ENCODE measurements at places on chromosomes 16 and 17.

DNA sequence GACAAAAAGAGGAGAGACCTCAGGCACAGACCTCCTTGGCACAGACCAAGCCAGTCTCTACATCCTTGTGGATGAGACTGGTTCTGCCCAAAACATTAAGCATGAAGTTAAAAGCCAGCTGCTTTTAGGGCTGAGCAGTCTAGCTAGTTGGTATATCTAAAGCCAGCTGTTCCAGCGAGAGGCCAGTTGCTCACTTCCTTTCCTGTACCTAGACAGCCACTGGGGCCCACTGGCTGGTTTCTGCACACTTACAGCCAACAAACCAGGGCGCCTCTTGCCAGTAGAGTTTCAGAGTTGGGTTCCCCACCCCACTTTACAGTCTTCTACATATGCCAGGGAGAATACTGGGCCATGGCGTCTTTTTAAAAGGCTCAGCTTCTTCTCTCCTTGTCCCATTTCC is 242.4 kb downstream of the ZFHX3 start:
- DNase-seq = no peak

- no peak for DNase-seq
Measured at GRCh38 chr17:66951605-66951953, 12.9 kb upstream of the CACNG4 start.

DNA sequence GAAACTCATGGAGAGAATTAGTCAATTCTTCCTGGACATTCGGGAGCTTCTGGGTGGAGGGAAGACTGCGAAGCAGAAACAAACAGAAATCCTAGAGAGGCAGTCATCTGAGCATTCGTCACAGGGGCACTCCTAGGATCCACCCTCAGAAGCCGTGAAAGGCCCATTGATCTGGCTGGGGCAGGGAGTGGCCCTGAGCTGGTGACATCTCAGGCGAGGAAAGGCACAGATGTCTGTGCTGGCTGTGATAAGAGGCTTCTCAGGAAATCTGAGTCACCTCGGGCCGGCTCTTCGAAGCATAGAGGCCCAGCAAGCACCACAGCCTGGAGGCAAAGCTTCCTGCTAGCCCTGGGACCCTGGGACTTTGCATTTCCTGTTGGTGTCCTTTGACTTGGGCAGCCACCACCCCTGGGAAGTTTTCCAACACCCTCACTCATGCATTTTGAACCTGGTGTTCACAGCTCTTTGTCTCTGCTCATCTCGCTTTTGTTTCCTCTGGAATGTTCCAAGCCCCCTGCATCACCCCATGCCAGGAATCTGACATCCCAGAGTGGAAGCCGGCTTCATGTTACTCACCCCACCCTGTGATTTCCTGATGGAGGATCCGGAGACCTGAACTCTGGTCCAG is 23.3 kb upstream of the CDRT4 start:
- DNase-seq = no peak

DNA sequence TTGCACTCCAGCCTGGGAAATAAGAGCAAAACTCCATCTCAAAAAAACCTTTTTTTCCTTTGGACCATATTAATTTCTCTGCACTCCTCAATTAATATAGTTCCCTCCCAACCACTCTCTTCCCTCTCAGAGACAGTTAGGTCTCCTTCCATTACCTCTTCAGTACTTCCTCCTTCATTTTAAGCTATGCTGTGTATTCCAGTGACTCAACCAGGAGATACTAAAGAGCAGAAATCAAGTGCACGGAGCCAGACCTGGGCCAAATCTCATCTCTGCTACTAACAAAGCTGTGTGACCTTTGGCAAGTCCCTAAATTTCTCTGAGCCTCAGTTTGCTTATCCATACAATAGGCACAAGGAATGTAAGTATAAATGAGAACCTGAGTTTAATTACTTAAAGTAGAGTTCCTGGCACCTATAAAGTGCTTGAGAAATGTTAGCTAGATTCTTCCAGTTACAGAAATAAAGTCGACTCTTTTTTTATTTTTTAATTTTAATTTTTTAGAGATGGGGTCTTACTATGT is 8.5 kb downstream of the PECAM1 start:
- no peak for DNase-seq

DNA sequence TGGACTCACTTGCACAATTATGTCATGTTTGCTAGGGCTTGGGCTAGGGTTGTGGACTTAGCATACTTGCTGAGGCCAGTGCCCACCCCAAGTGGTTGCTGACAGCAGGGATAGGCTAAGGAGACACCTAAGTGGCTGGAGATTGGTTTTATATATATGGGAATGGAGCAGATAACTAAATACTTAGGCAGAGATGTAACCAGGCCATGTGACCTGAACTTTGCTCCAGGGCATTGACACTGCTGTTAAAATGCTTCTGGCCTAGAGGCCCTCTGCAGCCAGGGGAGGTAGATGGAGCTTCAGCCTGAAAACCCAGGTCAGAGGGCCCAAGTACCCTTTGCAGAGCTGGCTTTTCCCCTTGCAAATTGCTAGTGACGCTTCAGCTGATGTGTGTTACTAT is 1.4 kb upstream of the ITGB3 start:
- DNase-seq = no peak

DNA sequence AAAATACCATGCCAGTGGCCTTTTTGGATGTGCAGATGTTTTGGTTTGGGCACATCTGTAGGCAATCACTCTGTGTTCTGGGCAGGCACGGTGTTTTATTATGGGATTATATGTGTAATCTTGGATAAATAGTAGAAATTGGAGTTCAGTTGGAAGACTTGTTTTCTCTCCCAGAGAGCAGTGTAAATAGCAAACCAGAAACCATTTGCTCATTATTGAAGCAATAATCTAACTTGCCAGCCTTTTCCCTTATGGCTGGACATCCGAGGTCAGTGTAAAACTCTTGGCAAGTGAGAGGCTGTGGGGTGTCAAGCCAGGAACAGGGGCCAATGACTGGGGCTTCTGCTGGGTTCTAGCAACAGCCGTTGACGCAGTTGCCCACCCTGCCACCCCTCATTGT is 69.9 kb downstream of the IRX3 start:
- no peak for DNase-seq

- DNase-seq = no peak
Measured at GRCh38 chr16:50889276-50889675, 147.4 kb downstream of the CYLD start.

GRCh38 chr17:58415371-58416055 is 1.8 kb downstream of the RNF43 start:
- no peak for DNase-seq

GRCh38 chr16:49505556-49505955 is 132.0 kb downstream of the C16orf78 start:
- no peak for DNase-seq

GRCh38 chr16:2267913-2268666 is at the start of gene RNPS1:
Gene RNPS1 (minus strand): TSS chr16:2268126. CDS start chr16:2264643, 3,483 bp downstream.
- peak; percentile 92 for DNase-seq

GRCh38 chr17:71779482-71779881 is 341.3 kb upstream of the SOX9 start:
- DNase-seq = no peak

- DNase-seq = no peak
Measured at GRCh38 chr16:14335297-14335696, 264.2 kb downstream of the MRTFB start.

DNA sequence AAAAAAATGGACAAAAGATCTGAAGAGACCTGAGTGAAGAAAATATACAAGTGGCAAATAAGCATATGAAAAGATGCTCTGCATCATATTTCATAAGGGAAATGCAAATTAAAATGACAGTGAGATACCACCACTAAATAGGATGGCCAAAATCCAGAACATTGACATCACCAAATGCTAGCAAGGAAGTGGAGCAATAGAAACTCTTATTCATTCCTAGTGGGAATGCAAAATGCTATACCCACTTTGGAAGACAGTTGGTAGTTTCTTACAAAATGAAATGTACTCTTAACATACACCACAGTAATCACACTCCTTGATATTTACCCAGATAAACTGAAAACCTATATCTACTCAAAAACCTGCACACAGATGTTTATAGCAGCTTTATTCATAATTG is 33.6 kb downstream of the DHRS7B start:
- DNase-seq = no peak

GRCh38 chr16:52577130-52577706 is 30.3 kb upstream of the TOX3 start:
- no peak for DNase-seq

DNA sequence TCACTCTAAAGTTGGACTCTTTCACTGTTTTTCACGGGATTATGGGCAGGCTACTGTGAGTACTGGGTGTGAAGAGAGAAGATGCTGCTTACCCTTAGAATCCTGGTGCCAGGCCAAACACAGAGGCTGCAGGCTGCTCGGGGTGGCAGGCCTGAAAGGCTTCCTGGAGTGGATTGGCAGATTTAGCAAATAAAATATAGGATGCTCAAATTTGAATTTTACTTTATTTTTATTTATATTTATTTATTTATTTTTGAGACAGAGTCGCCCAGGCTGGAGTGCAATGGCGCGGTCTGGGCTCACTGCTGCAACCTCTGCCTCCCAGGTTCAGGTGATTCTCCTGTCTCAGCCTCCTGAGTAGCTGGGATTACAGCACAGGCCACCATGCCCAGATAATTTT is 14.9 kb upstream of the STAC2 start:
- DNase-seq = no peak

DNA sequence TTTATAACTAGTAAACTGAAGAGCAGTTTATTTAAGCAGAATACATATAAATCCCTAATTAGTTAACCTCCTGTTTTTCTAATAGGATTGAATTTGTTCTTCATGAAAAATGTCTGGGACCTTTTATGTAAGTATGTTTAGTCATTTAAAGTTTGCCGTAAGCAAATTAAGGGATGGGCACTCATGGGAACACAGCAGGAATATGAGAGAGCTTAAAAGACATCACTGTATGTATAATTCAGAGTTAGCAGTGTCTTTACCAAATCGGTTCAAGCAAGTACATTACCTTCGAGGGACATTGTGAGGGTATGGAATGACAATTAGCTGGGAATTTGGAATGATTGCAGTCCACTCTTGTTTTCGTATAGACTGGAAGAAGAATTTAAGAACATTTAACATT is 17.7 kb upstream of the NETO2 start:
- DNase-seq = no peak

- no peak for DNase-seq
Measured at GRCh38 chr17:68603656-68604055, 2.5 kb upstream of the FAM20A start.

DNA sequence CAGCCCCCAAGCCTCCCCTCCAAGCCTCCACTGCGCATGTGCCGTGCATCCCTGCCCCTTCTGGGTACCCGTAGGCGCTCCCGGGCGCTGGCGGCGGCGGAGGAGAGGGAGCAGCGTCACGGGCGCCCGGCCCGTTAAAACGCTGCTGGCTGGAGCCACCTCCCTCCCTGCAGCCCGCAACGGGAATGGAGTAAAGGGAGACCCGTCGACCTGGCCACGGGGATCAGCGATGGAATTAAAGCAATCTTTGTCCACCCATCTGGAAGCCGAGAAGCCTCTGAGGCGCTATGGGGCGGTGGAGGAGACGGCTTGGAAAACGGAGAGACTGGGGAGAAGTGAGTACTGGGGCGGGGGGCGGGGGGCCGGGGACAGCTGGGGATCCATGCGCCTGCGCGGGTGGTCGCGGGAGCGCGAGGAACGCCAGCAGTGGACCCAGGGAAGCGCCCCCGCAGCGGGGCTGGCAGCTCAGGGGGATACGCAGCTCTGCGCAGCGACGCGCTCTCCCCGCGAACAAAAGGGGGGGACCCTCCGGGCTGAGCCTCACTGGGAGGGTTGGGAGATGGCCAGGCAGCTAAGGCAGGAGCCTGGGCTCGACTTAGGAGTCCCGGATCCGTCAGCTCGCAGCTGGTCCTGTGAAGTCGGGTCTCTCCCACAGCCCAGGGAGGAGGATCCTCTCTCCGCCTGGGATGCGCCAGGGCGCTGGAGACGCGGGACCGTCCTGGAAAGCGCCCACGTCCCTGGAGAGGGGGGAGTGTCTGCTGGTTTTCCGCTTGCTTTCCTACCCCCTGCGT is at the start of gene BMERB1:
Gene BMERB1 (plus strand): TSS at position 164 of the 791 bp plus-strand sequence. CDS start 66 bp downstream, at position 230.
- peak; percentile 43 for DNase-seq

- no peak for DNase-seq
Measured at GRCh38 chr16:72554935-72555334, 383.0 kb upstream of the PMFBP1 start.

DNA sequence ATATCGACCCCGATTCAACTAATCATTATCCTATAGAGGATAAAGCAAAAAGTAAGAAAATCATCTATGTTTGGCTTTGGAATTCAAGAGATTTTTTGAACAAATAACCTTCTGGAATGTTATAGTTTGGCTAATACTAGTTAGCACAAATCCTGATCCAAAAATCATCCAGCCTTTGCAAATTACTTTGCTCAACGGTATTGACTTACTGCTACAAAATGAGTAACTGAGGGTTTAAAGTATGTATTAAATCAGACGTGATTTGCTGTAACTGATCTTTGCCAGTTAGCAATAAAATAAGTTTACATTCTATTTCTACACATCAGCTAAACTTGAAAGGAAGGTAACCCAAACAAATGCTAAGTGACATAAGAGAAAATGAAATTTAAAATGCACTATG is 6.5 kb downstream of the MED13 start:
- DNase-seq = no peak

DNA sequence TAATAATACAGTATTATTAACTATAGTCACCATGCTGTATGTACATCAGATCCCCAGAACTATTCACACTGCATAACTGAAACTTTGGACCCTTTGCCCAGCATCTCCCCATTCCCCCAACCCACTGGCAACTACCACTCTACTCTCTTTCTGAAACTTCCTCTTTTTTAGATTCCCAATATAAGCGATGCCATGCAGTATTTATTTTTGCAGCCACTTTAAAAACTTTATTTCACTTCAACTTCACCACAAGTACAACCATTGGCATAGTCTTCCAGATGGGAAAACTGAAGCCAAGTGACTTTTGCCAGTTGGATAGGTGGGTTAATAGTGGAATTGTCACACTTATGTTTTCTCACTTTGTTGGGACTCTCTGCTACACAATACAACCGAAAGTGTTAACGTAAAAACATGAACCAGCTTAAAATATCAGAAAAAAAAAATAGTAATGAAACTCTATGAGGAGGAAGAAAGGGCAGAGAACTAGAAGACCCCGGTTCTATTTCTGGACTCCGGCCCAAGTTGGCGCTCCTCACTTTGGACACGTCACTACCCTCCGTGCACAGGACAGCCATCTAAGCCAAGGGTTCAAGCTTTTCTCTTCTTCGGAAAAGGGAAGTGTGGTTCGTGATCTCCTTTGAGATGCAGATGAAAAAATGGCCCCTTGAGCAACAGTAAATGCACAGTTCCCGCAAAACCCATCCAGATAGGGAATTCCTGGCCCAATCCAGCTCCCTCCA is 743 bp downstream of the SHCBP1 start:
- no peak for DNase-seq

DNA sequence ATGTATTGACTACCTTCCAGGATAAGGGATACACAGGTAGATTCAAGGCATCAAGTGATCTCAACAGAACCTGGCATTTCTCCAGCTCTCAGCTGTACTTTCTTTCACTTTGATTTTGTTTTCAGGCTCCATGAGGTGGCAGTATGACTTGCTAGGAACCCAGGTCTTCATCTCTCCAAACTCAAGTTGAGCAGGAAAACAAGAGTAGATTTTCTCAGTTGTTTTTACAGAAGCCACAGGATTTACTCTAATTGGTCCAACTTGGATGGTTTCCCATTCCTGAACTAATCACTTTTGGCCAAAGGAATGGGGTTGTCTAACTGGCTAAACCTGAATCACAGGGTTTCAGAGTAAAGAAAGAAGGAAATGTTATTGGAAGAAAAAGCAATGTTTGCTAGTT is 146.6 kb downstream of the TRIM37 start:
- DNase-seq = no peak

All from stimulated activated CD4-positive, alpha-beta T cell treated with anti-CD3 and anti-CD28 coated beads, Interleukin-1b, Interleukin-23, amount 100 ng/mL, for 24 hours (primary cell).